ENCODE measurements at places on chromosomes 6 and 20.

GRCh38 chr6:108983151-108983550, 111.5 kb downstream of the SESN1 start:
- no peak for DNase-seq

- DNase-seq: no peak
These were observed 471.7 kb downstream of the CBLN4 start for GRCh38 chr20:55533632-55534031.

DNA sequence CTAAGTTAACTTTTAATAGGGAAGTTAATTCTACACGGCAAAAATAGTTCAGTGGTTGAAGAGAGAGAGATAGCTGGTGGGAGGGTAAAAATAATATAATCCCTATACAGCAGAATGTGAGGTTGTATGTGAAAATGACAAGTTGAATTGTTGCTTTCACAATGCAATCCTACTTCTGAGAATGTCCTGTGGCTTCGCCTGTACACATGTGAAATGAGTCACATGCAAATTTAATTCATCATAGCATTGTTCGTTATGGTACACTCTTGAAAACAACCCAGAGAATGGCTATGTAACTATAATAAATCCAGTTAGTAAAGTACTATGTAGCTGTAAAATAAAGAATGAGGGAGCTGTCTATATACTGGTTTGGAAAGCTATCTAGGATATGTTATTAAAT, 46.0 kb upstream of the HINT3 start:
- peak; percentile 36 for DNase-seq

DNA sequence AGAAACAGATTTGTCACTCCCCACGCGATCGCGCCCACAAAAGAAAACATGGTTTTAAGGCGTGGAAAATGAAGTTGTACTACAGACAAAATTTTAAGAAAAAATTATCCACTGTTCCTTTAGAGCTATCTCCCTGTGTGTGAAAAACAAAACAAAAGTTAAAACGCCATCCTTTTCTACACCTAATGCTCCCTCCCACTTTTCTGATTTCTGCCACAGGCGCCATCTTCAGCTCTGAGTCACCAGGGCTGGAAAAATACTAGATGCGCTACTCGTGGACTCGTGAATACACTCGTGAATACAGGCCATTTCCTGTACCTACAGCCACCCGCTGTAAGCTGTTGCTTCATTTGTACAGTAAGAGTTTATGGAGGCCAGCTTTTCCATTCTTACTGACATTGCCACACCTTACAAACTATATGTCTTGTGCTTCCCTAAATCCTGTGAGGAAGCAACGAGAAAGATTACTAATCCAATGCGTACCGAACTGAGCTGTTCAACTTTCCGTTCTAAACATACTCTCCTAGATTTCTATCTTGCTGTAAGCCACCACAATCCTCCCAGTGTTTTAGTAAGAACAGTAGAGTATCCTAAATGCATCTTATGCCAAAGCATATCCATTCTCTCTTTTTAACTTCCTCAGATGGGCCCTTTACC, 773 bp upstream of the AHI1 start:
- DNase-seq: peak; percentile 83

GRCh38 chr6:100574836-100575235, 110.1 kb upstream of the SIM1 start:
- no peak for DNase-seq

GRCh38 chr6:130783416-130784107, 43.6 kb upstream of the SMLR1 start:
- no peak for DNase-seq

DNA sequence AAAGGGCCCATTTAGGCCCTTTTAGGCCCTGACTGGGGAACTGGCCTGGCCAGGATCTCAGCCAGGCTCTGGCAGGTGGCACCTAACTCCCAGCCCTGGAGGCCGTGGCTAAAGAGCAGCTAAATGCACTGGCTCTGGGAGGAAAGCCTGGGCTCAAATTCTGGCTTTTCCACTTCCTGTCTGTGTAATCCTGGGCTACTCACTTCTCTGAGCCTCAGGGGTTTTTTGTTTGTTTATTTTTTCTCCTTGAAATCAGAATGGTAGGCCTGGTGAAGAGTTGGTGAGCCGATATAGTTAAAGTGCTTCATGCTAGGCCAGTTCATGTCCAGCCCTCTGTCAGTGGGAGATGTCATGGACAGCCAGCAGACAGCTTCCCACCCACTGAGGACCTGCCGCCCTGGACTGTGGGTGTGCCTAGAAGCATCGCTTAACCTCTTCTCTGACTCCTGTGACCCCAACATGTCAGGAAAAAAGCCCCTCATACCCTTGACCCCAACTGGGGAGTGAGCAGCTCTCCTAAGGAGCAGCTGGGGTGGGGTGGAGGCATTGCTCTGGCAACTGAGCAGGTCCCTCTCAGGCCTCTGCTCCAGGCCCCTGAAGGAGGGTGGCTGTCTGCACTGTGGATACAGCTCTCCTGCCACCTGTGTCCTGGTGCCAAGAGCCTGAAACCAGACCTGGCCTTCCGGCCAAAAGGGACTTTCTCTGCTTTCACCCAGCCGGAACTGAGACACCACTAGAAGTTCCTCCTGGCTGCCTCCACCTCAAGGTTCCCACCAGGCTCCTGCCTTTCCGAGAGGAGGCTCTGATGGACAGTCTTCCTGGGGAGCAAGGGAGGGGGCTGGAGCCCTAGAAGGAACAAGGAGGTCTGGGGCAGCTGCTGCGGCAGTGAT, 57.2 kb upstream of the MYL9 start:
- DNase-seq: peak; percentile 61

DNA sequence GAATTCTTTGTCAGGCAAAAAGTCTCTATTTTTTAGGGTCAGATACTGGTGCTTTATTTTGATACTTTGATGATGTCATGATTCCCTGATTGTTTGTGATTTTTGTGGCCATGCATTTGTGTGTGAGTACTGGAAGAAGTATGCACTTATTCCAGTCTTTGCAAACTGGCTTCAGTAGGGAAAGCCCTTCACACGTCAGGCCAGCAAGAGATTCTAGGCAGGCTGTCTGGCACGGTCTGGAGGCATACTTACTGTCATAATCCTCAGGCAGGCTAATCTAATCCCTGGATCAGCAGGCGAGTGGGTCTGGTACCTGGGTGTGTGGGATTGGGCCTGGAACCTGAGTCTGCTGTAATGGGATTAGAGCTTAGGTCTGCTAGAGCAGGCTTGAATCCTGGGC, 391.8 kb upstream of the MMS22L start:
- DNase-seq: peak; percentile 61

DNA sequence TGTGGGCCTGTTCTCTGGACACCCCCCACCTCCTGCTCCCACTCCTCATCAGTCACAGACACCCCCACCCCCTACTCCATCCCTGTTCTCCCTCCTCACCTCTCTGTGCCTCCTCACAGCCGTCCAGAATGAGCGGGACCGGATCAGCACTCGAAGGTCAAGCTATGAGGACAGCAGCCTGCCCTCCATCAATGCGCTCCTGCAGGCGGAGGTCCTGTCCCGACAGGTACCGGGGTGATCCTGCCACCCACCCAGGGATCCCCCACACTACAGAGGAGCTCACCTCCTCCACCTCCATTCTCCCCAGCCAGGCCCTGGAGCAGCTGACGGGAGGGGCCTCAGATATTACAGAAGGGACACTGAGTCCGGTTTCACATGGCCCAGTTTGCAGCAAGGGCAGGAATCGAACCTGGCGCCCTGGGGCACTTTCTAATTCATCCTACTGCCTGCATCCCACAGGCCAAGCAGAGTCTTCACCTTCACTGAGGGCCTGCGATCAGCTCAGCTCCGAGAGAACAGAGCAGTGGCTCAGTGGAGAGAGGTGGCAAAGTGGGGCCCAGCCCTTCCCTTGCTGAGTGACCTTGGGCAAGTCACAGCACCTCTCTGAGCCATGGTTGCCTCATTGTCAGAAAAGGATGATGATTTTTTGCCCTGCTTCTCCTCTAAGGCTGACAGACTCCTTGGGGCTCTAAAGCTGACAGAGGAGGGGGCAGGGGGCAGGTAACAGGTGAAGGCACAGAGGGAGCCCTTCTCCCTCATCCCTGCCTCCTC, 58.3 kb downstream of the HNF4A start:
- no peak for DNase-seq

DNA sequence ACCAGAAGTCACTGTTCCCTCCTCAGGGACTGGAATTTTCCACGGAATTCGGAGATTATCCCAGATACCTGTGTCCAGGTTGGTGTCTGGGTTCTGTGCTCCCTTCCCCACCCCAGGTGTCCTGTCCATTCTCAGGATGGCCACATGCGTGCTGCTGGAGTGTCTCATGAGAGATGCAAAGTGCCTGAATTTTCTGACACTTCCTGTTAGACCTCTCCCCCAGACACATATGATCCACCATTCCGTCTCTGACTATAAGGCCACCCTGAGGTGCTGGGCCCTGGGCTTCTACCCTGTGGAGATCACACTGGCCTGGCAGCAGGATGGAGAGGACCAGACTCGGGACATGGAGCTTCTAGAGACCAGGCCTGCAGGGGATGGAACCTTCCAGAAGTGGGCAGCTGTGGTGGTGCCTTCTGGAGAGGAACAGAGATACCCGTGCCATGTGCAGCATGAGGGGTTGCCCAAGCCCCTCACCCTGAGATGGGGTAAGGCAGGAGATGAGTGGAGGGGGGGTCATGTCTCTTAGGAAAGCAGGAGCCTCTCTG, 14.4 kb upstream of the HLA-A start:
- DNase-seq: no peak

GRCh38 chr6:52579006-52579660, 2.3 kb upstream of the TRAM2 start:
- no peak for DNase-seq

DNA sequence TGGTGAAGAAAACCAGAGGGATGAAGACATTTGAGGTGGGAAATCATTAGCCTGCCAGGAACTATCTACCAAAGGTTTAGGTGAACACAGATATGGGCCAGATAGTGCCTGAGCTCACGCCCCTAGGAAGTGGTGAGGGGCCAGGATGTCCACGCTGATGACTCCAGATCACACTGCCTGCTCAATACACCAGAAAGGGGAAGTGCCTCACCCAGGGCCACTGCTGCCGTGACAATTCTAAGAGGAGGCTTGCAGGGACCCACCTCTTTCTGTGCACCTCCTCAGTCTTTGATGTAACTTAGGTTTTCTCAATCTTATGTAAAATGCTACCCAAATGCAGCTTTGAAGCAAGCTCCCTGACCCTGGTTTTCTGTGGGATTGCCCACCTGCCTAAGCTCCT, 5.4 kb upstream of the RAB44 start:
- DNase-seq: no peak

- peak; percentile 20 for DNase-seq
These were observed 485.4 kb upstream of the MANEA start for GRCh38 chr6:95091823-95092436.

GRCh38 chr6:101845172-101845571, 451.7 kb downstream of the GRIK2 start:
- no peak for DNase-seq

DNA sequence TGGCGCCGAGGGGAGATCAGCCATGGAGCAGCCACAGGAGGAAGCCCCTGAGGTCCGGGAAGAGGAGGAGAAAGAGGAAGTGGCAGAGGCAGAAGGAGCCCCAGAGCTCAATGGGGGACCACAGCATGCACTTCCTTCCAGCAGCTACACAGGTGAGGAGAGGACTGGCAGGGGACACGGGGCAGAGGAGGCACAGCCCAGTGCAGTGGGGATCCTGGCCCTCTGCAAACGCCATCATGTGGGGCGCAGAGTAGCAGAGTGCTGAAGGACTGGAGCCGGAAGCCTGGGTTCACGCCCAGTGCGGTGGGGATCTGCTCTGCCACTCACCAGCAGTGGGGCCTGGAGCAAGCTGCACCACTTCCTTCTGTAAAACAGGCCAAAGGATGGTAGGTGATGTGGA, 41.1 kb upstream of the FANCE start:
- no peak for DNase-seq

GRCh38 chr6:41335943-41336342, 535 bp downstream of the NCR2 start:
- no peak for DNase-seq

DNA sequence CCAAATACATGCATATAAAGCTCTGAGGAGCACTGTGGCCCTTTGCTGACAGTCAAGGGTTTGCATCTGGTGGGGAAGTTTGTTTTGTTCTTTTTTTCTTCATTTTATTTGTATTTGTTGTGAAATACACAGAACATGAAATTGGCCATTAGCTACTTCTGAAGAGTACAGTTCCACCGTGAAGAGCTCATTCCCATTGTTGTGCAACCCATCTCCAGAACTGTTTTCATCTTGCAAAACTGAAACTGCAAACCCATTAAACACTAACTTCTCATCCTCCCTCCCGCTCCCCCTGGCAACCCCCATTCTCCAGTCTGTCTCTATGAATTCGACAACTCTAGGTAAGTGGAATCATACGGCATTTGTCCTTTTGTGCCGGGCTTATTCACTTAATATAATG, 231.3 kb downstream of the TFAP2C start:
- DNase-seq: no peak

DNA sequence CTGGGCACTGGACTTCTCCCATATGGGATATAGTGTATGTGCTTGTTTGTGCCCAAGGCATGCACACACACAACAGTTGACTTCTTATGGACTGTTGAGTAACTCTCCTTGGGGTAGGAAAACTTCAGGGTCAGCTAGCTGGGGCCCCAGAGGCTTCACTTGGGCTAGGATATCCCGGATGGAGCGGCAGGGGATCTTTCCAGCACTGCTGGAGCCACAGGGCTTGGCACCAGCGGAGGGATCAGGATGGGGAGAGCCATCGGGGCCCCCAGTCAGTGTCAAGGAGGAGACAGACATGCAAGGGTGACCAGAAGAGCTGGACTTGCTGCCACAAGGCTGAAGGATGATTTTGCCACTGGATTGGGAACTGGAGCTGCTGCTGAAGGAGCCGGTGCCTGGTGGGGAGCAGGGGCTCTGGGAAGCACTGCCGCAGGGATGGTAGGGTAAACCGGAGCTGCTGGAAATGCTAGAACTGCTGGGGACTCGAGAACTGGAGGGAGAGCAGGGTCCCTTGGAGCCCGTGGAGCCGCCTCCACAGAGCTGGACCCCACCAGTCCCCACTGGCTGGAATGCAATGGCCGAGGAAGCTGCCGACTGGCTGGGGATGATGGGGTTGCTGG, 1.5 kb downstream of the PSORS1C1 start:
- DNase-seq: no peak
